ENCODE measurements at places on chromosomes 5 and 9.

GRCh38 chr9:119216651-119217331 lies 152.4 kb downstream of the BRINP1 start:
- DNase-seq: no peak

DNA sequence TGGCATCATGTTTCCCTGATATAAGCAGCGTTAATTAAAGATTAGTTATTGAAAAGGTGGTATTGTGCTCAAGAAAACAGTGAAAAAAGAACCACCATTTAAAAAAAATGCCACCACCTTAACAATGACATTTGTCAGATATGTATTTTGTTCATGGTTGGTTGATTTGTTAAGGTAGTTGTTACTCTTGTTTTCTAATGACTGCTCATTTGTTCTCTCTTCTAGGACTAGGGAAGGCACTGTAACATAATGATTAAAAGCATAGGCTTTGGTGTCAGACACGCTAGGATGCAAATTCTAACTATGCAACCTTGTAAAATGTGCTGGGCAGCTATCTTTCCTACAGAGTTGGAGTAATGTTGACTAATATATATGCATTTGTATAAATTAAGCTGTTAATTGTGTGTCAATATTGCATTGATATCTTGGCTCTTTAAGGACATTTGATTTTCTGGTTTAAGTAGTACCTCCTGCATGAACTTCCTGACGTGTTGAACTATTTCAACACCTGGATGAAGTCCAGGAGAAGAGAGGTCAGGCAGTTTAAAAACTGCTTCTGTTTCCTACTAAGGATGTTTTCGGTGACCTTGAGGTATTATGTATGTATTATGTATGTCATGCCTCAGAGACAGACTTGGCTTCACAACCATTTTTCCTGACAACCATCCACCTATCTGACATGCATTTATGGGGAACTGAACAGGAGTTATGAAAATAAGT lies 77.8 kb downstream of the MUSK start:
- DNase-seq: no peak

DNA sequence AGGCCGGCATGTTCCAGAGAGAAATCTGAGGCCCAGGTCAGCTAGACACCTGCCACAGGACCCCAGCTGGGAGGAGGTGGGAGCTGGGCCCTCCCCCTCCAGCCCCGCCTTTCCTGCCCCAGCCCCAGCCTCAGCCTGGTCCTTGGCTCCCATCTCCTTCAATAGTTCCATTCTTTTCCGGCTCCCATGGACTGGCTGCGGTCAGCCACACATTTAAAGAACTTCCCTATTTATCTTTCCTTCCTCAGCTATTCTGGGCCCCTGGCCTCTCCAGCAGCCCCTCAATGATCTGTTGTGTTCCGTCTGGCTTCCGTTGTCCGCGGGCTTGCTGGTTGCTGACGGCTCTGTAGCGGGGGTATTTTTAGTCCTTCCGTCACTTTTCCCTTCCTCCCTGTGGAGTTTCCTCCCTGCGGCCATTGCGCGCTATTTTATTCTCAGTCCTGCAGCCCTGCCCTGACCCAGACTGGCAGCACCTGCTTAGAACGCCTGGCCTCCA lies 73.8 kb downstream of the AMBP start:
- no peak for DNase-seq

- DNase-seq: no peak
Measured at GRCh38 chr5:135821802-135822201, 12.7 kb upstream of the SLC25A48 start.

- no peak for DNase-seq
Measured at GRCh38 chr9:9973062-9973461, 639.7 kb downstream of the PTPRD start.

- no peak for DNase-seq
Measured at GRCh38 chr9:80878556-80878955, 810.8 kb downstream of the TLE1 start.

DNA sequence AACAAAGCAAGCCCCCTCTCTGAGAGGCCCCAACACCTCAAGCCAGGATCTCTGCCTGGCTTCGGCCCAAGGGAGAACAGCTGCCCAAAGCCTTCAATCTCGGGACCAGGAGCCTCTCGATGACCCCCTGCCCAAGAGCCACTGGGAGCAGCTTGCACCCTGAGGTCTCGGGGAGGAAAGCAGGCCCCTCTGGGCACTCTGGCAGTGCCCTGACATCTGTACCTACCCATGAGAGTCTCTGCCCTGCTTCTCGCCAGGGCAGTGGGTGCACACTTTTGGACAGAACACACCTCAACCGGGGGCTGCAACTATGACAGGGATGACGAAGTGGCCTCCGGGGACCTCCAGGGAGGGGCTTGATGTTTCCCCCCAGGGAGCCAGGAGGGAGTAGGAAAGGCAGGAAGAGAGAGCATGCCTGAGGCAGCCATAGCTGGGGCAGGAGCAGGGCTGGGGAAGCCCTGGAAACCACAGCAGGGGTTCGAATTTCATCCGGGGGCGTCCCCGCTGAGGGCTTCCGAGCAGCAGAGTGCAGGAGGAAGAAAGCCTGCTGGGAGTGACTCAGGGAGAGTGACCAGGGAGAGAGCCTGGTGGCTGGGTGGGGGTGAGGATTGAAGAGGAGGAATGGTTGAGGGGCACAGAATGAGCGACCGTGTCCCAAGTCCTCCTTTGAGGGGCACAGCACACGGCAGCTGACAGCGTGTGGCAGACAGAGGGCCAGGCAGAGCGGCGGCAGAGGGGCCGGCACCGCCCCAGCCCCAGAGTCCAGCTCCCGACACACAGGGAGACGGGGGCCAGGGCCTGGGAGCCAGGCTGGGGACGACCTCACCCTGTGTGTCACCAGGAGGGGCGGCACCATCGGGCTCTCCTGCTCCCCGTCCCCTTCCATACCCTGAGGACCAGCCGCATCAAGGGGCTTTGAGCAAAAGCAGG lies 1.8 kb downstream of the LPCAT1 start:
- DNase-seq: no peak

- no peak for DNase-seq
Measured at GRCh38 chr5:157168286-157168685, 2.2 kb upstream of the GARIN3 start.

DNA sequence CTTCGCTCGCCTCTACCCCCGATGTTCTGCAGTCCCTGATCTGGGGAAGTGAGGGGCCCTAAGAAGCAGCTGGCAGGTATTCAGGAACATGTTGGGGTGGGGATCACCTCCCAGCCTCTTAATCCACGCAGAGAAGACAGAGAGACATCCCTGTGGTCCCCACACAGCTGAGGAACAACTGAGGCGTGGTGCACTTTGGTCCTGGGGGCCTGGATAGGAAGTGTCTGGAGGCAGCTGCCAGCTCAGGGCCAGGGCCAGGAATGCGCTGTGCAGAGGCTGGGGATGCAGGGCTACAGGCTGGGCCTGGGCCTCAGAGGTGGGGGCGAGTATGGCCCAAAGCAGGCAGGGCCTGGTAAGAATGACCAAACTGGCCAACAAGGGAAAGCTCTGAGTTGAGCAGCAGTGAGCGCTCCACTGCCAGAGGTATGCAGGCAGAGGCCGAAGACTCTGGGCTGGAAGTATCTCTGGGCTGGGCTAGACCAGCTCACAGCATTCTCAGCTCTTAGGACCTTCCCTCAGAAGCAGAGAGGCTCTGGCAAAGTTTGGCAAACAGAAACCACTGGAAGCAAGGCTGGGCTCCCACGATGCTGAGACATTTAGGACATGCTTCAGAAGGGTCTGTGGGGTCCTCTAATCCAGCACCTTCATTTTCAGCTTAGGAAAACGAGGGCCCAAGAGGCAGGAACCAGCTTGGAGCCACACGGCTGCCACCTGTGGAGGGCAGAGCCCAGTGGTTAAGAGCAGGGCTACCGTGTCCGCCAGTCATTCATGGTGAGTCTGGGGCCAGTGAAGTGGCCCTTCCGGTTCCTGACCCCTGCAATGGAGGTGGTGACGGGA lies 174.4 kb downstream of the GAPVD1 start:
- DNase-seq: no peak

DNA sequence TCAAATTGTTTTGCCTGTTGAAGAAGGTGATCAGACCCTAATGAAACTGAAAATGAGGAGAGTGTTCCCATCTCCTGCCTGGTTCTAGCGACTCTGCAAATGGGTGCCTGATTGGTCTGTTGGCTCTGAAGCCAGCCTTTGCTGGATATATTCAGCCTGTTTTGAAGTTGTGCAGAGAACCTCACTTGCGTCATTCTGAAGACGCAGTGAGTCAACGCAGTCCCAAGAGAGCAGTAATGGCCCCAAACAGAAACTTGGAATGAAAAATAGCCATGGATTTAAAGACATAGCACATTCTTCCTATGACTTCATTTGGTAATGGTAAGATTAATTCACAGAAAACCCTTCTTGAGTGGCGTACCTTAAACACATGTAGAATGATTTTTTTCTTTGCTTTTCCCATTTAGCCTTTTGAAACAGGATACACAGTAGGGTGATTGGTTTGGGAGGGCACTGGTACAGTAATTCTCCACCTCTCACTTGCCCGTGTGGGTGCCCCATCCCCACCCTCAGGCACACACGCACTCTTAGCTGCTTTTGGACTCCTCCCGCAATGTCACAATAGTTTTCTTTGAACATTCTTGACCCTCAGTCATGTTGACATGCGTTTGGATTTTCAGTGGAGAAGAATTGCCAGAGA lies 54.1 kb upstream of the ABL1 start:
- DNase-seq: no peak

GRCh38 chr5:81850501-81851357 lies 99.8 kb upstream of the SSBP2 start:
- DNase-seq: no peak

DNA sequence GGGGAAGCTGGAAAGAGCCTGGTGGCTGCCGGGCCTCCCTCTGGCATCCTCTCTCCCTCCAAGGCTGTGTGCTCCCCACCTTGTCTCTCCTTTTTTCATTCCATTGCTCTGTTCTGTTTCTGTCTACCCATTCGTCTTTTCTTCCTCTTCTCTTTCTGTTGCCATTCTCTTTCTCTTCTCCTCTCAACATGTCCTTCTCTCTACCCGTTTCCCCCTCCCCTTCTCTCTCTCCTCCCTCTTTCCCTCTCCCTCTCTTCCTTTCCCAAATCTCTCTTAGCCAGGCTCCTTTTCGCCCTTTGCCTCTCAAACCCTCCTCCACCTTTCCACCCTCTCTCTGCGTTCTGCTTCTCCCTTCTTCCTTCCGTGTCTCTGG lies 19.4 kb upstream of the KCNIP1 start:
- no peak for DNase-seq

- no peak for DNase-seq
Measured at GRCh38 chr5:62533597-62533996, 45.0 kb upstream of the LRRC70 start.

DNA sequence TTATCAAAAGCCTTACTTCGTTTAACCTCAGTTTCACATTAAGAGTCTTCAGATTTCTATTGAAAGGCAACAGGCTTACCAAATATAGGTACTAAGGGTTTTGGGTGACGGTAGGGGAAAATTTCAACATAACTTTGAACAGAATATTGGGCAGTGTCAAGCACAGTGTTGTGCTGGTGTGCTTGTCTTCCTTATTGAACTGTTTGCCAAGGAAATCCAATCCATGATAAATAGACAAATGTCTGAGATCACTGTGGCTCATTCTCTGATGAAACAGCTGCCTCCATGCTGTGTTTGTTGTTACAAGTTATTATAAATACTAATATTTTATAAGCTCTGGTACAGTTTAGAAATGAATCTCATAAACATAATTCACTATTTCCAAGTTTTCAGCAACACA lies 730.1 kb downstream of the NR2F1-AS1 start:
- DNase-seq: no peak

DNA sequence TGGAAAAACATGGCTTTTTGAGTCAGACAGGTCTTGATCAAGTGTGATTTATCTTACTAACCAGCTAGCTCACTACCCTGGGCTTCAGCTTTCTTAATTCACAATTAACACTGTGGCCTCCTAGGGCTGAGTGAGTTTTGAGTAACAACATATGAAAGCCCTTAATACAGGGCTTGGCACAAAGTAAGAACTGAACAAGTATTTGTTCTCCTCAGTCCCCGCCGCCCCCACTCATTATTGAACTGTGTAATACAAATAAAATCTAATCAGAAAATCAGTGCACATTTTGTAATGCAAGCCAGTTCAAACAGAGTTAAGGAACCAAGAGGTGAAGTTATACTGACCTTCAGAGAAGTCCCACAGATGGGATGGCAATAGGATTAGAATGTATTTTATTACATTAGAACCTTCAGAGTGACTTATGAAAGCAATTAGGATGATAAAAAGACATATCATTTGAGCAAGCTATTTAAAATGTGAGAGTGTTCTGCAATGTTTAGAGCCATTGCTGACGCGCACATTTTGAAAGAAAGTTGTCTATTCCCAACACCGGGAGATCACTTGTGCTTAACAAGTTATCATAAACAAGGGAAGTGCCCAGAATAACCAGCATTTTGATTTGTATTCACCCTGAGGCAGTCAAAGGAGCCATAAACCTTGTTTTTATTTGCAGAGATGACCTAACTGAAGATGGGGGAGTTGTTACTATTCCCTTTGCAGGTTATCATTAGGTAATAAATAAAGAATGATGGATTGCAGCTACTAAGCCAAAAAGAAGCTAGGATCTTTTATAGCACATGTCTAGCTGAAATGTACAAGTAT lies 19.4 kb downstream of the ADAMTS16 start:
- no peak for DNase-seq

DNA sequence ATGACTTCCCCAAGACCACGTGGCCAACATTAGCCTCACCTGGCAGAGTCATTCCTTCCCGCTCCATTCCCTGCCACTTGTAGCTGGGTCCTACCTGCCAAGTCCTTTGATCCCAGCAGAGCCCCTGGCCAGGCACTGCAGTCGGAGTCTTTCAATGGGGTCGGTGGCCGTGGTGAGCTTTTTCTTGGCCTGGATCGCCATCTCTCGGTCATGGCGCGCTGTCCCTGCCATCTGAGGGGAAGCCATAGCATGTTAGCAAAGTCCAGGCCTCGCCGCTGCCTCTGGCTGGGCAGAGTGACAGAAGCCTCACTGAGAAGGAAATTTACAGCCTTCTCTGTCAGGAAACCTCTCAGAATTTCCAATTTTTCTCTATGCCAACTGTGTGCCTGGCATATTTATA lies 17.5 kb downstream of the CAPSL start:
- DNase-seq: no peak

- DNase-seq: no peak
Measured at GRCh38 chr9:82912645-82913044, 150.3 kb downstream of the RASEF start.

DNA sequence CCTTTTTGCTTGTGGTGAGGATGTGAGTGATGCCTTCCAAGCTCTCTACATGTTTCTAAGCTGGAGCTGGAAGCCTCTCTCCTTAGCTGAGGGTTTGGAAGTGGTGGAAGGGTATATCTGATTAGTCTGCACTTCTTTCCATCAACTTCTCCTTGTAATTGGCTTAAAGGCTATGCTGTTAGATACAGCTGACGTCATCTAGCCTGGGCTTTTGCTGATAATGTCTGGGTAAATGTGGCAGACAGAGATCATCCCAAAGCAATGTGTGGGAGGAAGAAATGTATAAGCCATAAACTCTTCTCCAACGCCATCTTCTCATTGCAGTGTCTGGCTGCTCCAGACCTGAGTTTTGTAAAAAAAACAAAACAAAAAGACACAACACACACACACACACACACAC lies 29.3 kb downstream of the ZNF354C start:
- no peak for DNase-seq

GRCh38 chr9:116336133-116336862 lies 182.7 kb downstream of the PAPPA start:
- DNase-seq: no peak
